ENCODE measurements at places on chromosomes 3 and 15.

- H3K36me3 ChIP-seq: no peaks in the 10 kb centered on the region
- DNase-seq: no peak
- peaks cover 47% of the 10 kb centered on the region for H3K27me3 ChIP-seq
- H3K4me3 ChIP-seq: no peak overlapping the region
These were observed 292.9 kb upstream of the NR2F2 start for GRCh38 chr15:96037584-96037983.

DNA sequence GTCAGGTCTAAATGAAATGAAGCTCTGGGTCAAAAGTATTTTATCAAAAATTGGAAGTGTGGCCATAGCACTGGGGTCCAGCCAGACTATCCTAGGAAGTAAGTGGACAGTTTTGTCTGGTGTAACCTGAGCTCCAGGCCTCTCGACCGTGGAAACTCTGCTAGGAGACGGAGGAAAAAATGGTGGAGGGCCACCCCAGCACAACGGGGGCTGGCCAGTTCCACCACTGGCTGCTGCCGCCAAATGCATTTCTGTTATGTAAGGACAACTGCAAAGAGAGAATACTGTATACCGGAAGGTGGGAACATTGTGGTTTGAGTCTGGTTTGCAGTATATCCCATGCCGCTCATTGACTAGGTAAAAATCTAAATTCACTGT lies 235.7 kb downstream of the GREM1 start:
- no peak overlapping the region for H3K4me3 ChIP-seq
- H3K4me1 ChIP-seq: no peaks in the 10 kb centered on the region
- no peaks in the 10 kb centered on the region for H3K27me3 ChIP-seq
- no peak overlapping the region for H3K27ac ChIP-seq
- DNase-seq: no peak
- no peaks in the 10 kb centered on the region for H3K36me3 ChIP-seq

- H3K27me3 ChIP-seq: no peaks in the 10 kb centered on the region
- no peak overlapping the region for H3K4me3 ChIP-seq
- H3K4me1 ChIP-seq: peaks cover 42% of the 10 kb centered on the region
- peaks cover 25% of the 10 kb centered on the region for H3K36me3 ChIP-seq
- no peak for DNase-seq
- H3K27ac ChIP-seq: no peak overlapping the region
These were observed 25.9 kb upstream of the CXCR6 start for GRCh38 chr3:45917146-45917898.

- no peak overlapping the region for H3K4me3 ChIP-seq
- no peaks in the 10 kb centered on the region for H3K36me3 ChIP-seq
- no peak for DNase-seq
- peaks cover 17% of the 10 kb centered on the region for H3K27me3 ChIP-seq
These were observed 187.6 kb downstream of the NLGN1 start for GRCh38 chr3:173584838-173585831.

- peaks cover 31% of the 10 kb centered on the region for H3K36me3 ChIP-seq
- H3K27ac ChIP-seq: no peak overlapping the region
These were observed 61.7 kb downstream of the SIDT1 start for GRCh38 chr3:113594066-113594465.

DNA sequence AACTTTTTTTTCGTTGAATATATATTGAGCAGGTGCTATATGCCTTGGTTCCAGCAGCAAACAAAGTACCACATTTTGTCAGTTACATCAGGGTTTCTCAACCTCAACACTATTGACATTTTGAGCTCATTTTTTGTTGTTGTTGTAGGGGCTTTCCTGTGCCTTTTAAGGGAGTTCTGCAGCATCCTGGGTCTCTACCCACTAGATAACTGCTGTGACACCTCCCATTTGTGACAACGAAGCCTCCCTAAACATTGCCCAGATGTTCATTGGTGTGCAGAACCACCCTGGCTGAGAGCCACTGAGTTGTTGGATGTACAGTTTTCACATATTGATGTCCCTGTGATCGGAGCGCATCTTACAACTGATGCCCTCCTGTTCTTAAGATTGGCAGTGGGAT lies 382.6 kb downstream of the PTPRG start:
- no peak overlapping the region for H3K4me3 ChIP-seq
- DNase-seq: no peak
- H3K27ac ChIP-seq: no peak overlapping the region
- no peaks in the 10 kb centered on the region for H3K4me1 ChIP-seq
- H3K27me3 ChIP-seq: no peaks in the 10 kb centered on the region

DNA sequence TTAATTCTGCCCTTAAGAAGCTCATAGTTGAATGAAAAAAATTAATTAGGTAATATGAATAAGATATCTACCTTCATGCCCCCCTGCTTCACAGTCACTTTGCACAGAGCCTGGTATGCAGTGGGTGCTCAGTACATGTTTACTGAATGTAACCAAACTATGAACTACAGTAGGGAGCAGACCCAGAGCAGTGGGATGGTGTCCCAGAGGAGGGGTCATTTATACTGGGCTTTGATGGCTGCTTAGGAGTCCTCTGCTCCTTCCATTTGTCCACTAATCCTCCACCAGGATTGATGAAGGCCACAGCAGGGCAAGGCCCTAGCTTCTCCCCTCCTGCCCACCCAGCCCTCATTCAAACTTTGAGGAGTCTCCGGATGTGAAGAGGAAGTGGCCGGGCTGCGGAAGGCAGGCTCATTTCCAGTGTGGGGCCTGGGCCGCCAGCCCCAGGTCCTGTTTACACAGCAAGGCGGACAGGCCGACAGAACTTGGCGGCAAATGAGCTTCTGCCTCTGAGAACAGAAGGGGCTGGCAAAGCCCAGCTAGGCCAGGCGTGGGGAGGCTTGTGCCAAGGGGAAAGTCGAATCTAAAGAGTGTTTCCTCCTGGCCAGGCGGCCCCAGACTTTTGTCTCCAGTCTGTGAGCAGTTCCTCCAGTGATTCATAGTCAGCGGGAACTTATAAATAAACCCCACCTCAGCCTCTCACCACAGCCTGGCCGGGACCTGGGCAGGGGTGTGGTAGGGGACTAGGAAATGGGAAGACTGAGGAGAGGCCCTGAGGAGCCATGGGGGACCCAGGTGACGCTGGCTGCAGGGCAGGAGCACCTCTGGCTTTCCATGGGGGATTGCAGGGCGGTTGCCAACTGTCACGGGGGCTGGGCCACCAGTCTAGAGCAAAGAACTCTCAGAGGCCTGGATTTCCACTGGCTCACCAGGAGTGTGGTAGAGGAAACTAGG lies 51.6 kb upstream of the LCTL start:
- DNase-seq: no peak
- peaks cover 20% of the 10 kb centered on the region for H3K27me3 ChIP-seq
- no peaks in the 10 kb centered on the region for H3K36me3 ChIP-seq
- H3K27ac ChIP-seq: no peak overlapping the region

GRCh38 chr3:119235151-119235550 lies 5.5 kb downstream of the B4GALT4 start:
- no peak overlapping the region for H3K27ac ChIP-seq
- DNase-seq: no peak
- H3K36me3 ChIP-seq: peaks cover 30% of the 10 kb centered on the region
- no peak overlapping the region for H3K4me3 ChIP-seq

DNA sequence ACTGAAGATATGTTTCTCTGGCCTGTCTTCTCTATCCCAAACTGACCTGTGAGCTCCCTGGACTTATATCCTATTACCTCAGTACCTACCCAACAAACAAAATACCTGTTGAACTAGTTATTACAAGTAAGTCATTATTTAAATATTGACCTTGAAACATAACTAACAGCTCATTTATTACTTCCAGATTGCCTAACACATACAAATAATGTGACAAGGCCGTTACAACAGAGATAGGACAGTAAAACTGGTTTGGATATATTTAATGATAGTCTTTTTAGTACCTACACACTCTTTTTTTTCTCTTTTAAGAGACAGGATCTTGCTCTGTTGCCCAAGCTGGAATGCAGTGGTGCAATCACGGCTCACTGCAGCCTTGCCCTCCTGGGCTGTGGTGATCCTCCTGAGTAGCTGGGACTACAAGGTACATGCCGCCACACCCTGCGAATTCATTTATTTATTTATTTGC lies 145.0 kb downstream of the ADAM10 start:
- H3K4me3 ChIP-seq: no peak overlapping the region
- no peak overlapping the region for H3K27ac ChIP-seq
- peaks cover 17% of the 10 kb centered on the region for H3K4me1 ChIP-seq
- DNase-seq: no peak
- peaks cover 15% of the 10 kb centered on the region for H3K36me3 ChIP-seq
- no peaks in the 10 kb centered on the region for H3K27me3 ChIP-seq

GRCh38 chr3:162704238-162704637 lies 1207.6 kb downstream of the OTOL1 start:
- no peak overlapping the region for H3K27ac ChIP-seq
- H3K27me3 ChIP-seq: no peaks in the 10 kb centered on the region
- no peaks in the 10 kb centered on the region for H3K36me3 ChIP-seq

- no peaks in the 10 kb centered on the region for H3K4me1 ChIP-seq
- no peaks in the 10 kb centered on the region for H3K36me3 ChIP-seq
- H3K4me3 ChIP-seq: no peak overlapping the region
These were observed 6.7 kb downstream of the CGNL1 start for GRCh38 chr15:57382969-57383368.

- no peak overlapping the region for H3K27ac ChIP-seq
- no peak overlapping the region for H3K4me3 ChIP-seq
- H3K4me1 ChIP-seq: no peaks in the 10 kb centered on the region
- H3K36me3 ChIP-seq: no peaks in the 10 kb centered on the region
These were observed 325.2 kb downstream of the WDR72 start for GRCh38 chr15:53434174-53434678.

DNA sequence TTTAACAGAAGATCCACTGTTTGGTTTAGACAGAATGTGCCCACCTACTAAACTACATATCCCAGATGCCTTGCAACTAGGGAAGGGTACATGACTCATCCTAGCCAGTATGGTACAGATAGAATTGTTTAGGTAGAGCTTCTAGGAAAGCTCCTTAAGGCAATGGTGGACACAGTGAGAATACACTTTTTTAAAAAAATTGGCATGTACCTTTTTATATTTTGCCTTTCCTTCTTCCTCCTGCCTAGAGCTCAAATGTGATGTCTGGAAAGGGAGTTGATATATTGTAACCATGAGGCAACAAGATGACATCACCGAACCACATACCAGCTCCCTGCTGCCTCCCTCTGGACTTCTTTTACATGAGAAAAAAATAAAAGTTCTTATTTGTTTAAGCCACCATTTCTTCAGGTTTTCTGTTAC lies 14.4 kb upstream of the C3orf80 start:
- H3K4me3 ChIP-seq: no peak overlapping the region
- DNase-seq: no peak
- H3K27ac ChIP-seq: no peak overlapping the region
- no peaks in the 10 kb centered on the region for H3K4me1 ChIP-seq

GRCh38 chr3:57952208-57952631 lies 56.0 kb upstream of the FLNB start:
- H3K4me3 ChIP-seq: no peak overlapping the region
- H3K27ac ChIP-seq: no peak overlapping the region
- no peaks in the 10 kb centered on the region for H3K4me1 ChIP-seq
- no peak for DNase-seq
- no peaks in the 10 kb centered on the region for H3K36me3 ChIP-seq

GRCh38 chr15:57248074-57248473 lies 128.2 kb upstream of the CGNL1 start:
- peaks cover 19% of the 10 kb centered on the region for H3K36me3 ChIP-seq
- H3K27ac ChIP-seq: no peak overlapping the region
- DNase-seq: no peak
- H3K27me3 ChIP-seq: no peaks in the 10 kb centered on the region
- H3K4me1 ChIP-seq: no peaks in the 10 kb centered on the region

- no peak overlapping the region for H3K27ac ChIP-seq
- H3K4me3 ChIP-seq: no peak overlapping the region
- H3K27me3 ChIP-seq: peaks cover 3% of the 10 kb centered on the region
- no peak for DNase-seq
These were observed 26.5 kb upstream of the TIMP4 start for GRCh38 chr3:12185172-12185710.

DNA sequence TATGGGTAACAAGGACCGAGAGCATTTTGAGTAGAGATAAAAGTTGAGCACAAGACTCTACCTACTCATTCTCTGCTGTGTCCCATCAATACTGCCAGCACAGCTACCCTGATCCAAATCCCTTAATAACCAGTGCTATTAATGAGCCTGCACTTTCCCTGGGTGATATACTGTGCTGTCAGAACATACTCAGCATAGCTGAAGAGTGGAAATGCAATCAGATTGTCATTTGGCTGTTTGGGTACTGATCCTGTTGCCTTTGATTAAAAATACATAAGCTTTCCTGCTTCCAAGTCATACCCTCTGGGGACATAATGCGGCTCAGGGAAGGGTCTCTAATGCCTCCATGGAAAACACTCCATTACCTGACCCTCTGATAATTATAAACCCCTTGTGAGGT lies 917.5 kb downstream of the SQOR start:
- H3K4me3 ChIP-seq: no peak overlapping the region
- no peaks in the 10 kb centered on the region for H3K4me1 ChIP-seq
- DNase-seq: no peak
- no peaks in the 10 kb centered on the region for H3K36me3 ChIP-seq
- no peaks in the 10 kb centered on the region for H3K27me3 ChIP-seq

DNA sequence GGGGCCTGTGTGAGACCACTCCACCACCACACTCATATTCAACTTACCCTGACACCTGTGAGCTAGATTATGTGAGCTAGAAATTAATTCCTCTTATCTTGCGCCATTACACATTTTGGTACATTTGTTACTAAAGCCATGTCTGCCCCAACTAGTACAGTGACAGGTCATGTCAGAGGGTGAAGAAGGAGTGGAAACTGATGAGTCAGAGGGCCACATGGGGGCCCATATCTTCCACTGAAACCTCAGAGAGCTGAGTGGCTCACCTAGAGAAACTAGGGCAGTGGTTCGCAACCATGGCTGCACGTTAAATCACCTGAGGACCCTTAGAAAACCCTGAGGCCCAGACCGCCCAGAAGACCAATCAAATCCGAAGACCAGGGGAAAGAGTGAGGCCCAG lies 15.7 kb upstream of the MEF2A start:
- no peak for DNase-seq
- H3K27ac ChIP-seq: no peak overlapping the region
- H3K4me1 ChIP-seq: no peaks in the 10 kb centered on the region
- no peaks in the 10 kb centered on the region for H3K36me3 ChIP-seq
- H3K27me3 ChIP-seq: peaks cover 10% of the 10 kb centered on the region

DNA sequence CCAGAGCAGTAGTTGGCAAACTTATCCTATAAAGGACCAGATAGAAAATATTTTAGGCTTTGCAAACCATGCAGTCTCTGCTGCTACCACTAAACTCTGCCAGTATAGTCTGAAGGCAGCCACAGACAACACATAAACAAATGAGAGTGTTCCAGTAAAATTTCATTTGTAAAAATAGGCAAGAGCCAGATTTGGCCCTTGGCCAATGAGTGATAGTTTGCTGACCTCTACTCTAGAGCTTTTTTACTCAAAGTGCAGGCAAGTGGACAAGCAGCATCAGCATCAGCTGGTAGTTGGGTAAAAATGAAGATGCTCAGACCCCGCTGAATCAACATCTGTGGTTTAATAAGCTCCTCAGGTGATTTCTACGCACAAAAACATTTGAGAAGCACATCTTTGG lies 269.8 kb downstream of the NTRK3 start:
- H3K27me3 ChIP-seq: no peaks in the 10 kb centered on the region
- H3K4me1 ChIP-seq: no peaks in the 10 kb centered on the region
- H3K36me3 ChIP-seq: no peaks in the 10 kb centered on the region
- H3K4me3 ChIP-seq: no peak overlapping the region
